Activated naive CD4-positive, alpha-beta T cell treated with anti-CD3 and anti-CD28 coated beads for 36 hours (primary cell): ENCODE measurements at places on chromosomes 3 and 15.

- DNase-seq: no peak
- H3K36me3 ChIP-seq: peaks cover 3% of the 10 kb centered on the region
- peaks cover 23% of the 10 kb centered on the region for H3K4me1 ChIP-seq
- H3K27ac ChIP-seq: no peak overlapping the region
- no peak overlapping the region for H3K4me3 ChIP-seq
- H3K27me3 ChIP-seq: no peaks in the 10 kb centered on the region
These were observed 5.5 kb upstream of the LEKR1 start for GRCh38 chr3:156820692-156821080.

DNA sequence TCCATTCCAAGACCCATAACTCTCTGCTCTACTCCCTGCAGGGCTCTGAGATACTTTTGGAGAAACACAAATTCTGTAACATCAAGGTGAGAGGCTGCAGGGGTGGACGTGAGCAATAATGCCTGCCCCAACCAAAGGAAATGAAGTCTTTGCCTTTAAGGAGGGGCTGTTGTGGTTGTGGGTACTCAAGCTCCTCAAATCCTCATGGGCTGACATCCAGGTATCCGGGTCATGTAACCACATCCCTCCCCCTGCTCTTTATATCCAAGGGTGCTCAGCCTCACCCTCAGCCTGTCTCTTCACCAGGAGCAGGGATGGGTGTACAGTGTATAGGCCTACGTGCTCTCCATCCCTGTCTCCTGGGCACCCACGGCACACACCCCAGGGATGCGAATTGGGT lies 32.3 kb downstream of the NOX5 start:
- peaks cover 3% of the 10 kb centered on the region for H3K27me3 ChIP-seq
- H3K4me3 ChIP-seq: no peak overlapping the region
- H3K36me3 ChIP-seq: no peaks in the 10 kb centered on the region
- no peak overlapping the region for H3K27ac ChIP-seq
- DNase-seq: no peak

DNA sequence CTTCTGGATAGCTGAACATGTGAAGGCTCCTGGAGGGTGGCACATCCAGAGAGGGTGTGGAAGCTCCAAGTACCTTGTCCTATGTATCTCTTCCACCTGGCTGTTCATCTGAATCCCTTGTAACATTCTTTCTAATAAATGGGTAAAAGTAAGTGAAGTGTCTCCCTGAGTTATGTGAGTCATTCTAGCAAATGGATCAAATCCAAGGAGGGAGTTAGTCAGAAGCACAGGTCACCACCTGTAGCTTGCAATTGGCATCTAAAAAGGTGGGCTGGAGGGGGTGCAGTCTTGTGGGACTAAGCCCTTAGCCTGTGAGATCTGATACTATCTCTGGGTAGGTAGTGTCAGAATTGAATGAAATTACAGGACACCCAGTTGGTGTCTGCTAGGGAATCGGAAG lies 71.0 kb downstream of the WWTR1 start:
- no peak for DNase-seq
- H3K4me3 ChIP-seq: no peak overlapping the region
- H3K27ac ChIP-seq: no peak overlapping the region
- H3K36me3 ChIP-seq: no peaks in the 10 kb centered on the region

GRCh38 chr3:53257465-53257864 lies 1.6 kb upstream of the TKT start:
- DNase-seq: no peak
- H3K4me1 ChIP-seq: peaks cover 22% of the 10 kb centered on the region
- no peak overlapping the region for H3K4me3 ChIP-seq

- H3K36me3 ChIP-seq: peaks cover 4% of the 10 kb centered on the region
- no peaks in the 10 kb centered on the region for H3K4me1 ChIP-seq
- no peak for DNase-seq
These were observed 114.2 kb upstream of the AZI2 start for GRCh38 chr3:28462866-28463265.
